Glutamatergic neuron (in vitro differentiated cells): ENCODE measurements at places on chromosomes 2 and 18. TPM values are rescaled to one million over a fixed set of nuclear protein-coding genes. Genes with fewer than 3 reads are reported as not detected.

DNA sequence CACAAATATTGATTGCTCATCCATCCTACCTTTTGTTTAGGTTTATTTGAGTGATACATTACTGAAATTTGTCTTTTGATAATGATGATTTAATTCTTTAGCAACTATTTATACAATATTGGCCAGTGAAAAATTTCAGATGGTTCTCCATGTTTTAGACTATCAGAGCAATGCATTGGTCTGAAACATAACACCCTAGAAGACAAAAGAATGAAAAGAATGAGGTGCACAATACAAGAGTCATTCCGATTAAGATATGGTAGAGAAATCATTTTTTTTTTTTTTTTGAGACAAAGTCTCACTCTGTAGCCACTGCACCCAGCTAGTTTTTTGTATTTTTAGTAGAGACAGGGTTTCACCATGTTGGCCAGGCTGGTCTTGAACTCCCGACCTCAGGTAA, 197.4 kb upstream of the FAM98A start:
- no peak for DNase-seq
- no peak overlapping the region for H3K27ac ChIP-seq
- no peaks in the 10 kb centered on the region for H3K27me3 ChIP-seq
- H3K36me3 ChIP-seq = no peaks in the 10 kb centered on the region

PLEK gene
- not detected for total RNA-seq

PELI1 gene
- total RNA-seq = 58.2 TPM

- H3K4me1 ChIP-seq = no peaks in the 10 kb centered on the region
- no peaks in the 10 kb centered on the region for H3K36me3 ChIP-seq
- DNase-seq = no peak
- no peaks in the 10 kb centered on the region for H3K27me3 ChIP-seq
Measured at GRCh38 chr2:186325827-186326535, 160.1 kb upstream of the ZC3H15 start.

GRCh38 chr2:77017355-77017745, 504.8 kb downstream of the LRRTM4 start:
- peaks cover 1% of the 10 kb centered on the region for H3K27me3 ChIP-seq
- H3K4me1 ChIP-seq = peaks cover 2% of the 10 kb centered on the region
- H3K36me3 ChIP-seq = no peaks in the 10 kb centered on the region
- DNase-seq = no peak

DNA sequence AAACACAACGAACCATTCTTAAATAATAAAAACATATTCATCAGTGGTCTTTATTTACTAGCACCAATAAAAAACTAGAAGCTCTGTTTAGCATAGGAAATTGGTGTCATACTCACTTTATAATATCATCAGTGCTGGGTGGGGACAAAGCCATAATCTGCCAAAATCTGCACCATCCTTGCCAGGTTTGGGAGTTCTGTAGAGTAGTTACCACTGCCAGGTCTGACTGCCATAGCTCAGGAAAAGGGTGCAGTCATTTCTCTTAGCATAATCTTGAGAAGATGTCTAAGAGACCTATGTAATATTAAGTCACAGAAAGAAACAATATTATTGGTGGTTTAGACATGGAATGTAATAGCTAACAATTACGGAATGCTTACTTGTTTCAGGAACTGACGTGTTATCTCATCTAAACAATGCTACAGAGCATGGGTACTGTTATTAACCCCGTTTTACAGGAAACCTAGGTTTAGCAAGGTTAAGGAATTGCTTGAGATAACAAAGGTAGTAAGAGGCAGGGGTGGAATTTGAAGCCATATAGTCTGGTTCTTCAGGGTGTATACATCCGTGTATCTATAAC, 1.6 kb upstream of the MARCHF7 start:
- H3K4me1 ChIP-seq = peaks cover 9% of the 10 kb centered on the region
- H3K36me3 ChIP-seq = no peaks in the 10 kb centered on the region
- no peak overlapping the region for H3K27ac ChIP-seq
- peak overlapping the region; percentile 34 for H3K4me3 ChIP-seq
- DNase-seq = no peak
